Tibial nerve (tissue), 4 donors: ENCODE measurements at places on chromosomes 6 and 20.
A peak's percentile ranks its signal among the peaks of the same experiment; 100 is the strongest.

GRCh38 chr6:108432792-108433191, 127.9 kb upstream of the FOXO3 start:
- no peak for DNase-seq

DNA sequence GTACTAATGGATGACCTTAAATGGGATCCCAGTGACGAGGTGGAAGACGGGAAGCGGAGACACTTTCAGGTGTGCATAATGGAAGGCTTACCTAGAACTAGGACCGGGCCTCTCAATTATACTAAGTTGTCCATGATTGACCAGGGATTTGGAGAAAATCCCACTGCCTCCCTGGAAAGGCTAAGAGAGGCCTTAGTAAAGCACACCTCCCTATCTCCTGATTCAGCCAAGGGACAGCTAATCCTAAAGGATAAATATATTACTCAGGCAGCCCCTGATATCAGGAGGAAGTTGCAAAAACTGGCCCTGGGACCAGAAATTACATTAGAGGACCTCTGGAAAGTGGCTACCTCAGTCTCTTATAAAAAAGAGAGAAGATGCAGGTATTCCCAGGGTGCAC, 93.2 kb downstream of the JARID2 start:
- DNase-seq = no peak

DNA sequence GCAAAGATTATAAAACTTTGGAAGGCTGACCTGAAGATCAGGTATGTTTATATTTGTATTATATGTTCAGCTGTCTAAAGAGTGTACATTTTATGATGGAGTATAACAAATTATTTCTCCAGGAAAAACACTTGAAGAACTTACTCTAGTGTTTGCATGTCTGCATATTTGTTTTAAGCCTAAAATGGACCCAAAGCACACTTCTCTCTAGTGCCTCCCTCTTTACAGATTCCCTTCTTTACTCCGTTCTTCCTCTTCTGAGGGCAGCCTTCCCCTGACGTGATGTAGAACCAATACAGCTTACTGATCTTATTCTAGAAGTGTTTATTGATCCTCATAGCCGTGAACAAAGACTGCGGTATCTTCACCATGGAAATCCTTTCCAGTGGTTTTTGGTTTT, 13.9 kb downstream of the SUMO4 start:
- DNase-seq = no peak

DNA sequence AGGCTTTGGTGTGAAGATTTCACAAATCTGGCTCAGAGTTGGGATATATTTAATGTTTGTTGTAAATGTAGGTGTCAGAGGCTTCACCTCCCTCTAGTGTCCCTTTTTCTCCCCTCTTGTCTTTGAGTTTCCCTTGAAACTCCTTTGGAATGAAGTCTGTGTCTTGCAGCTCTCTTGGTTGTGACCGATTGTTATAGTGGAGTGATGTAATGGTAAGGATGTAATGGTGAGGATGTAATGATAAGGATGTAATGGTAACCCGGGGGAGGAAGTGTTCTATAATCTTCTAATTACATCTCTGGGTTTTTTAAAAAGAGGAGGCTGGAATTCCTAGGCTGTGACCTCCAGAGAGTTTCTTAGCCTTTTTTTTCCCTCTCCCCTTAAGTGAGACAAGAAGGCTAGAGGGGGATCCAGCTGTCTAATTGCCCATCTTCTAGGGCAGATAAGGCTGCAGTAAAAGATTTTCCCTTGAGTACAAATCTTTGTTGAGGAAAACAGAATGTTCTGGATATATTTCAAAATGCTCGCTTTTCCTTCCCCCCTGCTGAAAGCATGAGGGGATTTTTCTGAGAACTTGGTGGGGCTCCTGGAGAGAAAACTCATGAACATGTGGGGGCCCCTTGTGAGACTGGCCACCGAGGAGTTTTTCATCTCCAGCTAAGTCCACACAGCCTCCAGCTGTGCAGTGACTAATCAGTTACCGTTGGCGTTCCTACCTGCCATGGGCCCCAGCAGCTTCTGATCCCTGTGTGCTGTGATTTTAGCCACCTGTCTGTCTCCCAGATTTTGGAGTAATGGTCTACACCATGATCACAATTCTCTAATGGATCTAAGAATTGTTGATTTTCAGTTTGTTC, 156.7 kb upstream of the PMEPA1 start:
- no peak for DNase-seq

DNA sequence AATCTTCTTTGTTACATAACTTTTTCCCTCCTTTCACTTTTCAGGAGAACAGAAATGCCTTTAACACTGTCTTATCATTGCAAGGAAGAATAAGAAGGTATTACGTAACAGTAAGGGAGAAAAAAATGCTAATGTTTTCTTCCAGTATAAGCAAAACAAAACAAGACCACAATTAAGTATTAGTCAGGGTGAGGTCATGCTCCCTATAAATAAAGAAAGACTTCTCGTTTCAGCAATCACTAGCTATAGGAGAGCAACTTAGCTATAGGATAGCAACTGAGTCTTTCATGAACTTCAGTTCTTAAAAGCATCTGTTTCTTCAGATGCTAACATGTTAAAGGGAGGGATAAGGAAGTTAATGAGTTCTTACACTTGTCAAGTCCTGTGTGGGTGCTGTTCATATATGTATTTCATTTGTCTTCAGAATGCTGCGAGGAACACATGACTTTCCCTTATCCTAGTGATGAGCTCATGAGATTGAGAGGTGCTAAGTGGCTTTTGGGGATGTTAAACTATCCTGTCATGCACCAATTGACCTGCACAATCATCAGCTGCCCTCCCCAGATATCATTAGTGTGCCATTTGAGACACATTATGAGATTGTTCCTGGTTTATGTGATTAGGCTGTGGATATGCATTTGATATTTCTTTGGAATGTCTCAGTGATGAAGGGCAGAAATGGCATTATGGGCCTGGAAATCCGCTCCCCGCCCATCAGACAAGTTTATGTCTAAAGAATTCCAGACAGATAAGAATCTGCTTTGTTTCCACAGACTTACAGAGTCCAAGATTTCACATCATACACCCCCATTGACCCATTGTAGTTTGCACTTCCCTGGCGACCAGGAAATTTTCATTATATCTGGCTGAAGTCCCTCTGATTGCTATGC, 37.5 kb downstream of the LAMA4 start:
- DNase-seq = no peak

GRCh38 chr20:17622086-17622850, 52.4 kb downstream of the DSTN start:
- peak; percentile 8 for DNase-seq

GRCh38 chr20:41340327-41341055, at the start of gene LPIN3:
Gene LPIN3 (plus strand): TSS chr20:41340821. CDS start chr20:41345804, 4,983 bp downstream.
- DNase-seq = peak; percentile 89

- DNase-seq = peak; percentile 87
Measured at GRCh38 chr6:24721461-24722215, 2.7 kb upstream of the C6orf62 start.

DNA sequence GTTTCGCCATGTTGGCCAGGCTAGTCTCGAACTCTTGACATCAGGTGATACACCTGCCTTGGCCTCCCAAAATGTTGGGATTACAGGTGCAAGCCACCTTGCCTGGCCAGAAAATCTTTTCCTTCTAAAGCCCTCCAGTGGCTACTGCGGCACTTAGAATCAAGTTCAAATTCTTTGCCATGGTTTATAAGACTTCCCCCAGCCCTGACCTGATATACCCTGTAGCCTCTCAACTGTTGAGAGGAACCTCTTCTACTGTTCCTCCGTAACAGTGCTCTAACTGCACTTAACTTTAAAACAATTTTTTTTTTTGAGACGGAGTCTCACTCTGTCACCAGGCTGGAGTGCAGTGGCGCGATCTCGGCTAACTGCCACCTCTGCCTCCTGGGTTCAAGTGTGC, 235.6 kb downstream of the BCAS1 start:
- no peak for DNase-seq

- DNase-seq = no peak
Measured at GRCh38 chr20:19760371-19760721, 2.3 kb downstream of the RIN2 start.

GRCh38 chr20:24798930-24799705, 150.0 kb upstream of the CST7 start:
- DNase-seq = no peak

- DNase-seq = no peak
Measured at GRCh38 chr20:728256-728944, 39.9 kb downstream of the SLC52A3 start.

GRCh38 chr6:10419749-10420545, 5.1 kb upstream of the TFAP2A start:
- no peak for DNase-seq

DNA sequence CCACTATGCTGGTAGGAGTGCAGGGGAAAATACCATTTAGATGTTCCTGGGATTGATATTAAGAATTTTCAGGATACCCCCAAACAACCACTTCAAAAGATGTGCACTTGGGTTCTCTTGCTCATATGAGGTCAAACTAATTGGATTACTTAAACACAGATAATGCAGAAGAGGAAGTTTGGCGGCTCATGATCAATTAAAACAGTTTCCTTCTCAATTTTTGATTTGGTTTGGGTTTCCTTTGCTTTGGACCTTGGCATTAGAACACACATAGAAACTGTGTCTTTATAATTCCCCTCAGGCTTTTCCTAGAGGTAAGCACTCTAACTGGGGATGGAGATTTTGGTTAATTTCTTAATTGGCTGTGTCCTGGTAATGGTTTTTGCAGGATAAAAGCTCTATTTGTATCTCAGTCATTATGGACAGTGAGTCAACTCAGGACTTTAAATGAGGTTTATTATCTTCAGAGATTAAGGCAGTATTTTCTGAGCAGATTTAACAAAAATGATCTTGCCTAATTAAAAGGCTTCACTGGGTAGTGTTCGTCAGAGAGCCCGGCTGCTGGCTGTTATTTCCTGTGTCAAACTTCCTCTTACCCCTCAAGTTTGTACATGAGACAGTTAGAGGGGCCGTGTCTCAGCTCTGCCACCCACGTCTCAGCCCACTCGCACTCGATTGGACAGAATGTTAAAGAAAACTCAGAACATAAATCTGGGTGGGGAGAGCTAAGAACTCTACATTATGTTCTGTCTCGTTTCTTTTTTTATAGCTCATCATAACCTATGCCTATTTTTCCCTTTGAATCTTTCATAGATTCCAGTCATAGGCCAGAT, 50.3 kb upstream of the PREP start:
- no peak for DNase-seq

GRCh38 chr6:153183925-153184324, 52.8 kb upstream of the RGS17 start:
- no peak for DNase-seq

DNA sequence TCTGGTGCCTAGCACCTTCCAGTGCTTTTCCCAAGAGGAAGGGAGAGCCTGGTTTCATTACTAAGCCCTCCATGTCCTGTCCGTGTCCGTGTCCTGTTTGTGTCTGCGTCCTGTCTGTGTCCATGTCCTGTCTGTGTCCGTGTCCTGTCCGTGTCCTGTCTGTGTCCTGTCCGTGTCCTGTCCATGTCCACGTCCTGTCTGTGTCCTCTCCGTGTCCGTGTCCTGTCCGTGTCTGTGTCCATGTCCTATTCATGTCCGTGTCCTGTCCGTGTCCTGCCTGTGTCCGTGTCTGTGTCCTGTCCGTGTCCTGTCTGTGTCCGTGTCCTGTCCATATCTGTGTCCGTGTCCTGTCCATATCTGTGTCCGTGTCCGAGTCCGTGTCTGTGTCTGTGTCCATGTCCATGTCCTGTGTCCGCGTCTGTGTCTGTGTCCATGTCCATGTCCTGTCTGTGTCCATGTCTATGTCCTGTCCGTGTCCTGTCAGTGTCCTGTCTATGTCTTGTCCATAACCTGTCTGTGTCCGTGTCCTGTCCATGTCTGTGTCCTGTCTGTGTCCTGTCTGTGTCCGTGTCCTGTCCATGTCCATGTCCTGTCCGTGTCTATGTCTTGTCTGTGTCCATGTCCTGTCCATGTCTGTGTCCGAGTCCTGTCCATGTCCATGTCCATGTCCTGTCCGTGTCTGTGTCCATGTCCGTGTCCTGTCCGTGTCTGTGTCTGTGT, 54.4 kb upstream of the BHLHE23 start:
- no peak for DNase-seq

DNA sequence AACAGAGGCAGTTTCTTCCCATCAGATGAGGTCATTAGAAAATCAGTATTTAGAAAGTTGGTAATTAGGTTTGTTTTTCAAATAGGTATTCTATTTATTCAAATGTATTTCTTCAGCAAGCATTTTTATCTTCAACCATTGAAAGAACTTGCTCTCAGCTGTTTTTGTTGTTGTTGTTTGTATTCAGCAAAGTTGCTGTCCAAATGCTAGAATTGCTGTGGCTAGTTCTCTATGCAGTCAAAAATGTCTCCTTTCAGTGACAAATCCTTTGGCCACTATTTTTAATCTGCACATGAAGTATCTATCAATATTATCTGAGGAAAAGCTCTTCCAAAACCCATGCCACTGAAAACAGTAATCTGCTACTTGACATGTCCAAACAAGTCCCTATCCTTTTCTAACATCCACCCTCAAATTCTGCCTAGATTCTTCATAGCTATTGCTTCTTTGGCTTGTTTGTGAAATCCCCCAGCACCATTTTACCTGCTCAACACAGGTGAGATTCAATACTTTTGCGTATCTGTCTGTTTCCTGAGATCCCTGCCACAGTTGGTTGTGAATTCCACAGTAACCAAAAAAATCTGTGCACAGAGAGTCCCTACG, 1005.4 kb downstream of the GRIK2 start:
- DNase-seq = no peak

DNA sequence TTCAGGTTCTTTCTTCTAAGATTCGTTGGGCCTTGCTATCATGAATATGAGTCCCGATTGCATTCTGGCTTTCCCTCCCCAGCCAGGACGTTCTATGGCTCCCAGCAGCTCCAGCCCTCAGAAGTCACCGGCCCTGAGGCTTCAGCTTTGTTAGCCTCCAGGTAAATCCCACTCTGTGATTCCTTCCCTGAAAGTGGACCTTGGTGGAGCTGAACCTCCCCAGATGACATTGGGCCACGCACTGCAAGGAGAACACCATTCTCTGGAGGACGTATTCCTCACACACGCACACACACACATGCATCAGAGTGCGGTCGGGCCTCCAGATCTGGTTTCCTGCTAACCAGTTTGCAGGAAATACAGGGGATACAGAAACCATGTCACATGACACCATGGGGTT, 487.3 kb upstream of the CDH4 start:
- no peak for DNase-seq

GRCh38 chr20:46388201-46388836, 18.1 kb downstream of the ELMO2 start:
- DNase-seq = no peak

- DNase-seq = no peak
Measured at GRCh38 chr20:47117371-47117770, 222.7 kb downstream of the EYA2 start.

DNA sequence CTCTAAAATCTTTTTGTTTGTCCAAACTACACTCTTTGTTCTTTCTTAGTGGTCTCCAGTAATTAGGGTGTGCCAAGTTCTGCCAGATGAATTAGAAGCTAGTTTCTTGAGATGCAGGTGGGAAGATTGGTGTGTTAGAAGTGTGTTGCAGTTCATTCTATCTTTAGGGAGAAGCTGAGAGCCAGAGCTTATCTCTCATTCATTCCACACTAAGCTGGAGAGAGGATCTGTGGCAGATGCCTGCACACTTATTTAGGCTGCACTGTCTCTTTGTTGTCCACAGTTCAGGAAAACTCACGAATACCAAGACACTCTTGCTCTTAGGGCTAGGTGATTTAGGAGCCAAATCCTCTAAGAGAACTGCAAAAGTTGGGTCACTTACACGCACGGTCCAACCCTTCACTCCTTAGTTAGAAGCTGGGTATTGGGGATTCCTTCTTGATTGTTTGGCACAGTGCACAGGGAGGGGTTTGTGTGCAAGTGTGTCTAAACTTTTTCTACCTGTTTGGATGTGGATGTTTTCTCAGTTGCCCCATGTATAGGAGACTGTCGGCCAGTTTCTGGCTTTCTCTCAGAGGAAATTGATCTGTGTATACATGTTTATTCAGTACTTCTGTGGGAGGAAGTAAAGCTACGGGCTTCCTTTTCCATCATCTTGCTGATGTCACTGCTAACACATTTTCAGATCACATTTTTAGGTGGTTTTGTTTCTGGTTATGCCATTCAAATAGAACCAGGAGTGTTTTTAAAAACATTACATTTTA, 49.5 kb downstream of the SMAP1 start:
- DNase-seq = no peak
